PC-9 (cell line): ENCODE measurements at places on chromosomes 16 and 17.

- DNase-seq, result no peak
Observed at GRCh38 chr17:64099543-64099942, 30.4 kb downstream of the ERN1 start.

DNA sequence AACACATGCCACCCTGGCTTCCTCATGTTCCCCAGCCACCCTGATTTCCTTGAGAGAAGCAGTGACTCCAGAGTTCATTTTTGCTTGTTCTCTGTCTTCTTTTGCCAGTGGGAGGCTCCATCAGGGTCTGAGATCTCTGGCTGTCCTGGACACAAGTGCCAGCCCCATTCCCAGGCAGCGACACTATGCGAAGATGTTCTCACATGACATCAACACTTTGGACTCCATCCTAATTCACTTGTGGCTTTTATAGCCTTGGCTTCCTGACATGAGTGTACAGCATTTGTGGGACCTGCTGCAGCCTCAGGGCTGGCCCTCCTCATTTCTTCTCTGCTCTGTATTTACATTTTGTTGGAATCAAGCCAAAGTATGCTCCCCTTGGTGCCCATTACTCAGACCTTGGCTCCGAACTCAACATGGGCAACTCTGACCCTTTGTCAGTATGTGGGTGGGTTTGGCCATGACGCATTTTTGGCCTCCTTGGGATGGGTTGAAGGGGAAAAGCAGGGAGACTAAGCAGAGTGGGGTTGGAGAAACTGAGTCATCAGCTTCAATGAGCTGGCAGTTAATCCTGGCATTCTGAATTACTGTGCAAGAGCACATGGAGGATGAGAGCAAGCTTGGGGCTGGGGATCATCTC lies 119.0 kb upstream of the EEF2KMT start:
- no peak for DNase-seq

DNA sequence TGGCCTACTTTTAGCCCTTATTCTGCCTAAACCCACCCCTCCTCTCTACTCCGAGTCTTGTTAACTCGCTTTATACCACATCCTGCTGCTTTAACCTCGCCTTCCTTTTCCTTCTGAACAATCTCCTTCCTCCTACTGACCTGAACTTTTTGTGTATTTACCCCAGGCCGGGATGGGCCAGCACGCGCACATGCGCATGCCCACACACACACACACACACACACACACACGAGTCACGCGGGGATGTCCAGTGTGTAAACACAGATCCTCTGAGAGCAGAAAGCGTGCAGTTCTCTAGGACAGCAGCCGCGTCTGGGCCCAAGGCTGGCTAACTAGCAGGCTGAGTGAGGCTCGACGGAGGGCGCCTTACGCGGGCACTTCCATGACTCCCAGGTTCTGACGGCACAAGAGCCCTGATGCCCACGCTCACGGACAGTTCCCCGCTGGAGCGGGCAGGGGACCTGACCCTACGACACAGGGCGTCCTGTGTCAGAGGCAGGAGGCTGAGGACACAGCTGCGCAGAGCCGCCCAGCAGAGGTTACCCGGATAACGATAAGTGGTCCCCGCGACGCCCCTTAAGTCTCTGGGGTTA lies 610 bp downstream of the PIK3R5 start:
- DNase-seq, result no peak

DNA sequence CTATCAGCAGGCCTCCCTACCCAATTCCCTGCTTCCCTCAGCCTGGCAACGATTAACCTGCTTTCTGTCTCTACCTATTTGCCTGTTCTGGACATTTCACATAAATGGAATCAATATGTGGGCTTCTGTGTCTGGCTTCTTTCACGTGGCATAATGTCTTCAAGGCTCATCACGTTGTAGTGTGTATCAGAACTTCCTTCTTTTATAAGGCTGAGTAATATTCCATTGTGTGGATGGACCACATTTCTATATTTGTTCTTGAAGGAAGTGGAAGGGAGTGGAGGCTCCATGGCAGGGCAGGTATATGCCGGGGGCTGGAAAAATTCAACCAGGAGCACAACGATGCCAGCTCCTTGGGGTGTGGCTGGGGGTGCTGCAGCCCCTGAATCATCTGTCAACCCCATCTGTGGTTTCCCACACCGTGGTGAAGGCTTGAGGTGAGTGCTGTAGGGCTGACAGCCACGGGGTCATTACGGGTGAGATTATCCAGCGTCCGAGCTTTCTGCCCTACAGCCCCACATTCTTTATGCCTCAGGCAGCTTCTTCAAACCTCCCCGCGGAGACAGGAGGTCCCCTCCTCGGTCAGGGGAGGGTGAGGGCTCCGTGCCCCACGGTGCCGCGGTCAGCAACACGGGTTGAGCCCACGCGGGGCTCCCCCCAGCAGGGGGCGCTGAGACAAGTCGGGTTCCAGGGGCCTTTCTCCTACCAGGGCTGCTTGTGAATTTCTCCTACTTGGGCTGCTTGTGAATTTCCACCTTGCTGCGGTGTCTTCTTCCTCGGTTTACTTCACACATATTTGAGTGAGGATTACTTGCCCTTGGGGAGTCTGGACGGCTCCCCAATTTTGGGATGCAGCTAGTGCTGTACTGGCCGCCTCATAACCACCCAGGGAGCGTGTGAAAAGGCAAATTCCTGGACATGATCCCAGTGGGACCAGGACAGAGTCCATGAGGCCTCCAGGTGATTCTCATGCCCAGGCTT lies 18.3 kb upstream of the WFIKKN2 start:
- DNase-seq, result peak; percentile 24
